ENCODE measurements at places on chromosomes 5 and 9.

DNA sequence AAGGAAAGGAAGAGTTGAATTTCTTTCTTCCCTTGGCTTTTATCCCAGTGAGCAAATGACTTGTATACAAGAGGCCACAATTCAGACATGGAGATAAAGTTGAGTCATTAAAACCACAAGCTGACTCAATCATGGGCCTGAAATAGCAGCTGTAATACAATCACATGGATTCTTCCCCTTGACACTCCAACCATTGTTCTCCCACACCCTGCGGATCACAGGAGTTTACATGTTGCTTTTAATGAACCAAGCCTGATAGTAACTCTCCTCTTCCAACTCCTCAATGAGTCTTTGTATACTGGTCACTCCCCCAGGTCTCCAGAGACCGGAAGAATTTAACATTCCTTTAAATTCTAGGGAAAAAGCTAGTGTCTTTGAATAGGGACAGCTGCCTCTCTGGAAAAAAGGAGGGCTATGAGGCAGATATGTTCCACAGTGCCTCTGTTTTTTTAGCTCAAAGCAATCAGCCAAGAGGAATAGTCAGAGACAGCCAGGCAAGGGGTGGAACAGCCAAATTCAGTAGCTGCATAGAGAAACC is 32.4 kb downstream of the PCDHGC5 start:
- no peak for DNase-seq

- DNase-seq, result no peak
Observed at GRCh38 chr5:84086511-84086910, 298.2 kb downstream of the EDIL3 start.

GRCh38 chr5:157486221-157486681 is 26.2 kb downstream of the NIPAL4 start:
- DNase-seq, result no peak

DNA sequence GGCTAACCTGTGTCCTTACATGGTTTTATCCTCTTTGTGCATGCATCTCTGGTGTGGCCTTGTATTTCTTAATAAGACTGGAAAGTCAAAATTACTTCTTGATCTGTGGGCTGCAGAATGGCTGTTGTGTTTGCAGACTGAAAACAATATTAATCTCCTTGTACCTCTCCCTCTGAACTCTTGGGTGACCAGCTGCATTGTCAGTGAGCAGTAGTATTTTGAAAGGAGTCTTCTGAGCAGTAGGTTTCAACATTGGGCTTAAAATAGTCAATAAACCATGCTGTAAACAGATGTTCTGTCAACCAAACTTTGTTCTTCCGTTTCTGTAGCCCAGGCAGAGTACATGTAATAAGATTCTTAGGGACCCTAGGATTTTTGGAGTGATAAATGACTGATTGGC is 26.7 kb upstream of the NIM1K start:
- no peak for DNase-seq

All from stimulated activated CD4-positive, alpha-beta T cell treated with anti-CD3 and anti-CD28 coated beads, Interleukin-12 subunit alpha, Interleukin-12 subunit beta, amount 100 ng/mL, for 4 hours (primary cell).